ENCODE measurements at places on chromosomes 16 and 17. TPM values are rescaled to one million over a fixed set of nuclear protein-coding genes. Genes with fewer than 3 reads are reported as not detected.

The COX4I1 gene
- 421 TPM for total RNA-seq

The INCA1 gene
- total RNA-seq: not detected

The ABCA6 gene
- total RNA-seq: 192 TPM

The ZNF624 gene
- total RNA-seq: 6.2 TPM

The MMD gene
- 1.1 TPM for total RNA-seq

The FGF11 gene
- total RNA-seq: 1.7 TPM

The TRPV2 gene
- total RNA-seq: 5.3 TPM

DNA sequence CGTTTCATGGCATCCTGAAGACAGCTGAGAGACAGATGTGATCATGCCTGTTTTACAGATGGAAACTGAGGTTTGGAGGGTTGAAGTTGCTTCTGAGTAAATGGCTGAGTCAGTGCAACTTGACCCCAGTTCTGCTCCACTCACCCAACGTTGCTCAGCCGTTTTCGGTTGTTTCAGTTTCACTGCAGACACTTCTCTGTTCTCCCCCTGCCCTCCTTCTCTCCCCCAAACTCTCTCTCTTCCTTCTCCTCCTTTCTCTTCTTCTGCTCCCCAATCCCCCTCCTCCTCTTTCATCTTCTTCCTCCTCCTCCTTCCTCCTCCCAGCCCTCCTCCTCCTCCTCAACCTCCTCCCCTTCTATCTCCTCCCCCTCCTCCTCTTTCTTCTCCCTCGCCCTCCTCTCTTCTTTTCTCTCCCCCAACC, 9.4 kb upstream of the CEP20 start:
- peak; percentile 29 for DNase-seq

- no peak for DNase-seq
Measured at GRCh38 chr16:28575446-28576109, 21.3 kb downstream of the SULT1A2 start.

- DNase-seq: no peak
Measured at GRCh38 chr17:51124640-51125503, 4.2 kb upstream of the SPAG9 start.

DNA sequence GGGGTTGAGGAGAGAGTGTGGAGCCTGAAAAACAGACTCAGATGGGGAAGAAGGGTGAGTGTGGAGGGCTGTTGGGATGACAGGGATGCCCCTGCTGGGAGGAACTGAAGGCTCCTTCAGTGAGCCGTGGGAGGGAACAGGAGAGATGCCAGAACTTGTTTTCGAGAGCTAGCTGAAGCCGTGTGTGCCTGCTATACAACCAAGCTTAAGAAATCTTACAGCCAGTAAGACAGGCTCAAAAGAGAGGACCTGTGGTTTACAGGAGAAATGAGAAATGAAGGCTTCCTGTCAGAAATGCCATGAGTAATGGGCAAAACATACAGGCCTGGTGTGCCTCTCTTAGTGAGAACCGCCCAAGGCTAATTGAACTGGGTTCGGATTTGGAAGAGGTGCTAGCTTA, 99.6 kb downstream of the SPACA3 start:
- no peak for DNase-seq

DNA sequence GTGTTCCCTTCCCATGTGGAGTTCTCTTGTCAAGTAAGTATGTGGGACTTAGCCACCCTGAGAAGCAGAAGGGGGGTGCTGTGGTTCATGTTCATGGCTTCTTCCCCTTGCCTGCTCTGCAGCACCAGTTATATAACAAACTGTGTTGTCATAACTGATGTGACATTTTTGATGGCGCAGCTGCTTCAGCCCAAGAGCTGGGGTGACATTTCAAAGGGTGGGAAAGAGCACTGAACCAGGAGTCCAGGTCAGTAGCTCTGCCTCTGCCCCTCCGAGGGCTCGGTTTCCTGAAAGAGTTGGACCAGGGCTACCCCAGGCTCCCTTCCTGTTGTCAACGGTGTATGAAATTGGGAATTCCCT, 7.4 kb downstream of the GNAO1 start:
- no peak for DNase-seq

- DNase-seq: no peak
Measured at GRCh38 chr16:75027520-75028300, 28.9 kb downstream of the ZNRF1 start.

GRCh38 chr16:52546291-52547003, 496 bp downstream of the TOX3 start:
- DNase-seq: no peak

DNA sequence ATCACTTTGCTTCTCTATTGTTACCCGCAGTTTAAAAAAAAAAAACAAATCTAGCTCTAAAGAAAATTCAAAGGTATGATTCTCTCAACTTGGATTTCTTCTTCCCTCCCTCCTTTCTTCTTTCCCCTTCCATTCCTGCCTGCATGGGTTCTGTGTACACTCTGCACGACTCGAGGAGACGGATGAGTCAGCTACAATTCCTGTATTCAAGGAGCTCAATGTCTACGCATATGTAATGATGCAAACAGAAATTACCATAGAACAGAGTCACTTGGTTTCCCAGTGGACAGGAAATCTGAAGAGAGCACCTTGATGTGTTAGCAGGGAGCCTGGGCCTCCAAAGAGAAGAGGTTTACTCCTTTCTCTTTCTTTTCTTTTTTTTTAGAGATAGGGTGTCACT, 92.3 kb downstream of the VPS53 start:
- no peak for DNase-seq

- no peak for DNase-seq
Measured at GRCh38 chr16:58332997-58333700, 38.3 kb upstream of the PRSS54 start.

DNA sequence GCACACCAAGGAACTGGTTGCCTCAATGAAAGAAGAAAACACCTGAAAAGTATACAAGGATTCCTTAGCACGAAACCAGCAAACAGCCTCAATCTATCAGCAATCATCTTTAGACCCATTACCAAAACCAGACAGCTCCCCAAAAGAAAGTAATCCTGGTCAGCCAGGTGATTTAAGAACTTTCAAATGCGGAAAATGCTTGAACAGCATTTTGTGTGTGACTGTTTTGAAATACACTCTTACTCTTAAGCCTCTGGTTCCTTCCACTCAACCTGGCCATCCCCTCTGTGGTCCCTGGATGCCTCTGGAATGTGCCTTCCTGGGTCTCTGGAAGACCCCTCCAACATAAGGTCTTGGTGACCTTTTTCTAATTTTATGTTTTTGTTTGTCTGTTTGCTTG, 70.5 kb upstream of the NOG start:
- no peak for DNase-seq

GRCh38 chr16:31504159-31504558, 4.0 kb downstream of the RUSF1 start:
- no peak for DNase-seq

DNA sequence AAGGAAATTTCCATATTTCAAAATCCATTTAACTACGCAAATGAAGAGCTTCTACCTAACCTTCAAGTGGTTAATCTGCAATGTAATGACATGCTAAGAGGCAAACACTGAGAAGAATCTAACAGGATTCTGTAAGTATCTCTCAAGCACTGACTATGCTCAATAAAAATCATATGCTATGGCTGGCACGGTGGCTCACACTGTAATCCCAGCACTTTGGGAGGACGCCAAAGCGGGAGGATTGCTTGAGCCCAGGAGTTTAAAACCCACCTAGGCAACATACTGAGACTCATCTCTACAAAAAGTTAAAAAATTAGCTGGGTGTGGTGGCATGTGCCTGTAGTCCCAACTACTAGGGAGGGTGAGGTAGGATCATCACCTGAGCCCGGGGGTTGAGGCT, 32.7 kb downstream of the GNA13 start:
- DNase-seq: no peak

- DNase-seq: no peak
Measured at GRCh38 chr17:8818047-8818446, 18.9 kb upstream of the MFSD6L start.

GRCh38 chr17:64056269-64057005, 36.0 kb upstream of the ICAM2 start:
- no peak for DNase-seq

DNA sequence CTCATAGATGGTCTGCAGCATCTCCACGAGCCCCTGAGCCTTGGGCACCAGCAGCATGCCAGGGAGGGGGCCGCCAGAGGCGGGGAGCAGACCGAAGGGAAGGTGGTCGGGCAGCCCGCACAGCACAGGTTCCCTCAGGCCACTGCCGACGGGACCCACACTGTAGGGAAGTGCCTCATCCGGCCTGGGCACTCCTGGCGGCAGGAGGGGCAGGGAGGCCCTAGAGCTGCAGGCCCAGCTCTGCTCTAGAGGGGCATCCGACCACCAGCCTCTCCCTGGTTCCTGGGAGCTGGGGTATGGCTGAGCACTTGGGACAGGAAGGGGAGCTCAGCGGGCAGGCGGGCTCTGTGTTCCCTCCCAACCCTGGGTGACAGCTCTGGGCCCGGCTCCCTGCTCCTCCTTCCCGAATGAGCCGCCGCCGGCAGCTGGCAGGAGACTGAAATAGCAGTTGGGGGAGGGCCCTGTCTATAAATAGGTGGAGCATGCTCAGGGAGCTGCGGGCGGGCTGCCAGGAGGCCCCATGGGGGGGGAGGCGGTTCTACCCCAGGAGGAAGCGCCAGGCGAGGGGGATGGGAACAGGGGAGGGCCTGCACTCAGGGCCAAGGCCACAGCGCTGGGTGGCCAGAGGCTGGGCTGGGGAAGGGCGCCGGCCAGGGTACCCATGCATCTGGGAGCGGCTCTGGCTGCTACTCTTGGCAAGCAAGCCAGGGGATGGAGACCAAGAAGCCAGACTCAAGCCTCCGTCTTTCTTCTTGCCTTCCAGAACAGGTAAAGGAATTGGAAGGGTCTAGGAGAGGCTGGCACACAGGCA, 12.4 kb downstream of the HDAC5 start:
- peak; percentile 92 for DNase-seq

- DNase-seq: no peak
Measured at GRCh38 chr17:33639103-33639880, 346.2 kb upstream of the ASIC2 start.

- DNase-seq: no peak
Measured at GRCh38 chr17:78168903-78169793, 767 bp downstream of the SYNGR2 start.

- DNase-seq: no peak
Measured at GRCh38 chr17:31458829-31459228, 67.4 kb downstream of the RAB11FIP4 start.

DNA sequence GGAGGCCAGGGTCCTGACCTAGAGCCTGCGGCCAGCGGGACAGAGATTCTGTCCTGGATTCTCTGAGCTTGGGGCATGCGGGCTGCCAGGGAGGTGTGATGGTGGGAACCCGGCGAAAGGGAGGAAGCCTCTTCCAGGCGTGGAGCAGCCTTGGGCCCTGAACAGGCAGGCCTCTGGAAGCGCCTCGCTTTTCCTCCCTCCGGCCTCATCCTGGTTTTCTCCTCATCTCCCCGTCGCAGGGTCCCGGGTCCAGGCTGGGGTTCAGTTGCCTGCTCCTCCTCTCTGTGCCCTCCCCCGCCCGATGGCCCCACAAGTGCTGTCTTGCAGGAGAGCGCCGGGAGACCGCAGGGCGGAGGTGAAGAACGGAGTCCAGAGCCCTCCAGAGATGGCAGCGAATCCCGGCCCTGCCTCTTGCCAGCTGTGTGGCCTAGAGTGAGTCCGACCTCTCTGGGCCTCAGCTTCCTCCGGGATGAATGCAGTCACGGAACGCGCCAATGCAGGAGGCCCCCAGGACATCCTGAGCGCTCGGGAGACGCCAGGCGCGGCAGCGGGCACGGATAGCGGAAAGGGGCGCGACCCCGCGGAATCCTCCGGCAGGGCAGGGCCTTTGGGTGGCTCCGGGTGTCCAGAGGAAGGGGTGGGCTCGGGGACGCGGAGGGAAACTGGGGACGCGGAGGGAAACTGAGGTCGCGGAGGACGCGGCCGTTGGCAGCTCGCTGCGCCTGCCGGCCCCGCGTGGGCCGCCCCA, 553 bp upstream of the RAB11FIP4 start:
- DNase-seq: no peak

DNA sequence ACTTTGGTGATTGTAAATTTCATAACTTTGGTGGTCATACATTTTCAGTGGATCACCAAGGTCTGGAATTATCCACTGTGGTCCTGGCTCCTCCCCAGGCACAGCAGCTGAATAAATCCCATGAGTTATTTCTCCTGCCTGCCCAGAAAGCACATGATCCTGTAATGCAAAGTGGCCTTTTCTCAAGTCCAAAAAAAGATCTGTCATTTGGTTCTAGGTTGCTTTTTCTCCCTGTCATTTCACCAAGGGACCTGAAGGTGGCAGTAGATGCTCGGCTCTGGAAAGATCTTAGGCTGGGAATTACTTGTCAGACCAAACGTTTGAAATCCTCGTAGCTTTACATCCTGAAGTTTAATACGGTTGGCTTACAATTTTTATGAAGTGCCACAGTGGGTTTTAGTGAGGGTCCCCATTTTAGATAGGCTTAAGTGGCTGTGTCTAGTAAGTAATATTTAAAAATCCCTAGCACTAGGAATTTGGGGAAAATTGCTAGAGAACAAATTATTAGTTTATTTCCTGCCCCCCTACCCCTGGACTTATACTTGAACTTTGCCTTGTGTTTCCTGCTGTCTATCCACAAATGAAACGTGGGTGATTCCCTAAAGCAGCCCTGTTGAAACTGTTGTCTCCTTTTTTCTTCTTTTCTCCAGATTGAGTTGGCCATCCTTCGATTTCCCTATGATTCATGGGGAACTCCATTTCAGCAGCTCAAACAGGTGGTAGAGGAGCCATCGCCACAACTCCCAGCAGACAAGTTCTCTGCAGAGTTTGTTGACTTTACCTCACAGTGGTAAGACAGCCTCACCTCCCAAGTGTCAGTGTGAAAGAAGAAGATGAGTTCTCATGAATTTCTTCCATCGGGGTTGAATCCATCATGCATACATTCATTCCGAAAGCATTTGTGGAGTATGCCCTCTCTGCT, 111.7 kb downstream of the MAP2K6 start:
- peak; percentile 80 for DNase-seq

- DNase-seq: peak; percentile 73
Measured at GRCh38 chr17:19424934-19425868, 14.2 kb downstream of the RNF112 start.

GRCh38 chr16:82563401-82563800, 63.4 kb upstream of the CDH13 start:
- no peak for DNase-seq

- no peak for DNase-seq
Measured at GRCh38 chr16:6777624-6778023, 555.0 kb upstream of the RBFOX1 start.

DNA sequence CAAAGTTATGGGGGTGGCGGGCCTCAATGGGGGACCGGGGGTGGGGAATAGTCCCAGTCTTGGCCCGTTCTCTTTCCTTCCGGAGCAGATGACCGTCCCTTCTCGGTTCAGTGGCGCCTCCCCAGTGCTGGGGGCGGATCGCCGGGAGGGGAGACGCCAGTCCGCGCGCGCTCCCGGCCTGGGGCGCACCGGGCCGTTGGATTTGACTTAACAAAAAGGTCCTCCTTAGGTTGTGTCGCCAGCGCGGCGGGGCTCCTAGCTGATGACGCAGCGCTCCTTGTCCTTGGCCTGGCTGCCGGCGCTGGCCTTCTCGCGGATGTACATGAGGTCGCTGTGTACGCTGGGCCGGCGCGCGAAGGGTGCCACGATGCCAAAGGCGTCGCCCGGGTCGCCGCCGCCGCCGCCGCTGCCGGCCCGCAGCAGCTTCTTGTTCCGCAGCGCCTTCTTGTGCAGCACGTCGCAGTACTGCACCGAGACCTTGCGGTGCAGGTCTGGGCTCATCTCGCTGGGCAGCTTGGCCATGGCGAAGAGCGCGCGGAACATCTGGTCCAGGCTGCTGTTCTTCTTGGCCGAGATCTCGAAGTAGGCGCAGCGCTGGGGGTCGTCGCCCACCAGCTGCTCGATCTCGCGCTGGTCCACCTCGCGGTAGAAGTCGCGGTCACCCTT, 1.2 kb downstream of the RASD1 start:
- peak; percentile 38 for DNase-seq
